Activated naive CD4-positive, alpha-beta T cell treated with anti-CD3 and anti-CD28 coated beads for 36 hours (primary cell): ENCODE measurements at places on chromosomes 1 and 21. TPM values are rescaled to one million over a fixed set of nuclear protein-coding genes. Genes with fewer than 3 reads are reported as not detected.
A peak's percentile ranks its signal among the peaks of the same experiment; 100 is the strongest.

C1orf146 gene
- not detected for total RNA-seq

RXRG gene
- total RNA-seq: not detected

ADORA3 gene
- total RNA-seq: not detected

CFHR3 gene
- not detected for total RNA-seq

NFIA gene
- total RNA-seq: 0.98 TPM

EPHA8 gene
- not detected for total RNA-seq

DNA sequence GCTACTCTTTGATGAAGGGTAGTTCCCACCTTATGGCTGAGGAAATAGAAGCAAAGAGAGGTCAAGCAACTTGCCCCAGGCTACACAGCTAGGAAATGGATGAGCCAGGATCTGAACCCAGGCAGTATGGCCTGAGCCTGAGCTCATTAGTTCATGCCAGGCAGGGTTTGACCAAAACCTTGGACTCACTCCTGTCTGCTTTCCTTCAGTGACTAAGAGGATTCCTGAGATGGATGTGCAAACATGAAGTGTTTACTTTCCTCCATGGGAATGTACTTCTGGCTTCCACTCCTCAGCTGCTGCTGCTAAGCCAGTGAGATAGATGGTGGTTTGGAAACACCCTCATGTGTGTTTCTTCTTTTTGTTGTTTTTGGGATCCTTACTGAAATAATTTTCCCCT lies 35.1 kb upstream of the ERRFI1 start:
- no peak for DNase-seq

DNA sequence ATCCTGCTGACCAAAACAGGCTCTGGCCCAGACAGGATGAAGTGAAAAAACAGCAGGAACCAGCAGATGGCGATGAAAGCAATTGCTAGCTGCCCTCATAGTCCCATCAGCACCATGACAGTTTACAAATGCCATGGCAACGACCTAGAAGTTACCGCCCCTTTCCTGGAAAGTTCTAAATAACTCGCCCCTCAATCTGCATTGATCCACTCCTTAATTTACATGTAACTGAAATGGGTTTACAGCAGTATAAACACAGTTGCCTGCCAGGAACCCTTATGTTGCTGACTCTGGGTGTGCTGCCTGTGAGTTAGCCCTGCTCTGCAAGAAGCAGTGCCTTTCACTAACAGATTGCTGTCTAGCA lies 65.5 kb upstream of the CR1L start:
- peak; percentile 62 for DNase-seq

- peak; percentile 74 for DNase-seq
Observed at GRCh38 chr1:13725714-13726175, 25.8 kb downstream of the PRDM2 start.

GRCh38 chr1:220699044-220699443 lies 8.9 kb downstream of the C1orf115 start:
- no peak for DNase-seq

DNA sequence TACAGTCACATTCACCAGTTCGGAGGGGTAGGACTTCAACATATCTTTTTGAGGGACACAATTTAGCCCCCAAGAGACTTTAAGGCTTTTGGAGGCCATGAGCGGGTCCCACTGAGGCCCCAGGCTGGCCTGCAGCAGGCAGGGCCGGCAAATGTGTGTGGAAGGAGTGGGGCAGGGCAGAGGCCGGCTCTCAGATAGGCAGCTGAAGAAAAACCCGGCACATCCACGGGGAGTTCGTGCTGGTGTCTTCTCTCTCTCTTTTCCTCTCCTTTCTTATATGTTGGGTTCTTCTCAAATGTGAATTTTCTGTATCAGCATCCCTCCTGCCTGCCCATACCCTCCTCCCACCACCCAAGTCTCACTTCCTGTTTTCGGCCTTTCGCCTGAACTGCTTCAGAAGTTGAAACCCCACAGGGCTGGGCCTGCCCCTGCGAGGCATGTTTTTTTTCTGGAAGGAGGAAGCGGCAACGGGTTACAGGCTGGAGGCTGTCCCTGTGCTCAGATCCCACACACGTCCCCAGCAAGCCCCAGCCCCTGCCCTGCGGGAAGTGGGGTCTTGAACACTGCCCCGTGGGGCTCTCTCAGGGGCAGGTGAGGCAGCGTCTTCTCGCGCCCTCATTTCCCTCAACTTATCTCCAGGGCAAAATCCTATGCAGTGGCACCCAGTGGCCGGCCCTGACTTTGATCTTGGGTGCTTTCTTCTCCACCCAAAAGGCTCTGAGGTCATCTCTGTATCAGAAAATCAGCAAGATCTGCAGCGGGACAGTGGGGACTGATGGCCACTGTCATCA lies 9.7 kb upstream of the UMODL1 start:
- peak; percentile 39 for DNase-seq

GRCh38 chr1:26340047-26340481 lies 13.9 kb downstream of the CRYBG2 start:
- DNase-seq: no peak

DNA sequence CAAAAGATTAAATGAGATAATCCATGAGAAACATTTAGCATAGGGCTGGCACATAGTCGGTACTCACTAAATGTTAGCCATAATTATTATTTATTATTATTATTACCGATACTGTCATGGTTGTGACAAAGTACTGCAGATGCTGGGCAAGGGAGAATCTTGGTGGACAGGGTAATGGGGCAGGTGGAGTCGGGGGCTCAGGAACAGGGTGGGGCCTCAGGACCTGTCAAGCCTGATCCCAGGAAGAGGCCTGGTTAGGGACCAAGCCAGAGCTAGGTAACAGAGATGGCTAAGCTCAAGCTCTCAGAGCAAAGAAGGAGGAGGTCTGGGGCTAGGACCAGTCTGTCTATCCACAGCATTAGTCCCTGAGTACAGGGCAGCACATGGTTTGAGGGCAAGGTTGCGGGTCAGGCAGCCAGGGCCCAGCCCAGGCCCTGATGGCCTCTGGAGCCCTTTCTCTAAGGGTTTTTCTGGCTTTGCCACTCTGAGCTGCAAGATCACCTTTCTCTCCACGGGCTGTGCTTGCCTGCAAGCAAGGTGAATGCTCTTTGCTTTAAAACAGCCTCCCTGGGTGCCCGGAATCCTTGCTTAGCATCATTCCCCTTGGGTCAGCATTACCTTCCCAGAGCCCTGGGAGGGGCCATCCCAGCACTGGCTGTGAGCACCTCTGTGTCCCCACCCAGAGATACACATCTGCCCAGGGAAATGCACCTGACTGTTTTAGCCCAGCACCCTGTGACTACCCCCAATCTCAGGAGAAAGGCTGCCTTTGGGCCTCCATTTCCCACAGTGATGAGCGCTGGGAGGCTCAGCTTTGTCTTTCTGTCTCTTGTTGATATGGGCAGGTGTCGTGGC lies 572.0 kb downstream of the PTPRU start:
- no peak for DNase-seq

GRCh38 chr21:15408089-15408488 lies 321.7 kb upstream of the USP25 start:
- no peak for DNase-seq

GRCh38 chr1:79530055-79530454 lies 523.5 kb upstream of the ADGRL4 start:
- no peak for DNase-seq

DNA sequence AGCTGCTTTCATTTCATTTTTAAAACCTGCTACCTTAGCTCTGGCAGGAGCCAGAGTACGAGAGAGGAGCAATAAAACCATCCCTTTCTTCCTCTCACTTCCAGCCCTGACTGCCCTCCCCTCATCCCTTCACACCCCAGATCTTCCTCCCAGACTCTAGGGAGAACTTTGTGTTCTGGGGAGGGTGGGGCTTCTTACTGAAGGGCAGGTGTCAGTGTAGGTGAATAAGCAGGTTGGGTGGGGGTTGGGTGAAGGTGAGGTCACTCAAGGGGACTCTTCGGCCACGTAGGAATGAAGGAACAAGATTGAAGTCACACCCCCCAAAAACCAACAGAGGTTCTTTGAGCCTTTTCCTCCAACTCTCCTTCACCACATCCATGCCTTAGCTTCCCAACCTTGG lies 88.9 kb downstream of the CD58 start:
- no peak for DNase-seq

DNA sequence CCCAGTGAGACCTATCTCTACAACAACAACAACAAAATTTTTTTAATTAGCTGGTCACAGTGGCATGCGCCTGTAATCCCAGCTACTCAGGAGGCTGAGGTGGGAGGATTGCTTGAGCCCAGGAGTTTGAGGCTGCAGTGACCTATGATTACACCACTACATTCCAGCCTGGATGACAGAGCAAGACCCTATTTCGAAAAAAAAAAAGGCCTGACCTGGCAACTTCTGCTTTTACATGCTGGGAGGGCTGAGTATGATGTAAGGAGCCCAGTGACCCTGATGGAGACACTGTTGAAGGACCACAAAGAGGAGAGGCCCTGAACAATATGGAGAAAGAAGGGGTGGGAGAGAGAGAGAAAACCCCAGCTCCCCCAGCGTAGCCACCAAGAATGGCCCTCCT lies 9.2 kb upstream of the VPS26C start:
- no peak for DNase-seq

DNA sequence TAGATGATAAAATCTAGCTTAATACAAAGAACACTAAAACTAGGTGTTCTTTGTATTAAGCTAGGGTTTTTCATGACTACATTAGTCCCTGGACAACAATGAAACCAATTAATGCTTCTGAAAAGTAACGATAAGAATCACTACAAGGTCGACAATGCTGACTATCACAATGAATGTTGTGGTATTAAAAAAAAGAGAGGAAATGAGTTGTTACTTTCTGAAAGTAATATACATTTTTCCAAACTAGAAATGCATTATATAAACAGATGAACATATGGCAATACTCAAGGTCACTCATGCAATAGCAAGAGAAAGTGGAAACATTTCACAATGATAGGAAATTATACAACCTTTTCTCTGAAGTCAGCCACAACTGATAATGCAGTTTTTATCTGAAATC lies 19.0 kb downstream of the DPH5 start:
- DNase-seq: no peak

- no peak for DNase-seq
Observed at GRCh38 chr21:44726826-44727225, 15.5 kb upstream of the TSPEAR start.

GRCh38 chr1:59100708-59101374 lies 196.1 kb upstream of the FGGY start:
- no peak for DNase-seq
